CD4-positive, alpha-beta T cell treated with Interleukin-15 for 1 hour (primary cell): ENCODE measurements at places on chromosomes 6 and 20.

GRCh38 chr6:63663147-63663955, 27.7 kb downstream of the PHF3 start:
- no peak for DNase-seq

DNA sequence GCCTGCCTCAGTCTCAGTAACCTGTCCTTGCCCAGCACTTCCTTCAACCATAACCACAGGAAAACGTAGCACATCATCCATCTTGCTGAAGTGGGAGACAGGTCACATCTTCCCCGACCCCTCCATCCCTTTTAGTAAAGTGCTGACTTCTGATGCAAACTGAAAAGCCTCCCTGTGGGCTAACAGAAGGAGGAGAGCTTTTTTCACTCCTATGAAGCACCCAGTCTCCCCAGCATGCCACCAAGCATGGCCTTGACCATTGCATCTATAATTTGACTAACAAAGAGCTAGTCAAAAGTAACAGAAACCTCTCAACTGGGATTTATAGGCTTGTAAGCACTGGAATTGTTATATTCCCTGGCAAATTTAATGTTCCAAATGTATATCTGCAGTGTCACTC, 288.9 kb upstream of the IRAK1BP1 start:
- DNase-seq = no peak

DNA sequence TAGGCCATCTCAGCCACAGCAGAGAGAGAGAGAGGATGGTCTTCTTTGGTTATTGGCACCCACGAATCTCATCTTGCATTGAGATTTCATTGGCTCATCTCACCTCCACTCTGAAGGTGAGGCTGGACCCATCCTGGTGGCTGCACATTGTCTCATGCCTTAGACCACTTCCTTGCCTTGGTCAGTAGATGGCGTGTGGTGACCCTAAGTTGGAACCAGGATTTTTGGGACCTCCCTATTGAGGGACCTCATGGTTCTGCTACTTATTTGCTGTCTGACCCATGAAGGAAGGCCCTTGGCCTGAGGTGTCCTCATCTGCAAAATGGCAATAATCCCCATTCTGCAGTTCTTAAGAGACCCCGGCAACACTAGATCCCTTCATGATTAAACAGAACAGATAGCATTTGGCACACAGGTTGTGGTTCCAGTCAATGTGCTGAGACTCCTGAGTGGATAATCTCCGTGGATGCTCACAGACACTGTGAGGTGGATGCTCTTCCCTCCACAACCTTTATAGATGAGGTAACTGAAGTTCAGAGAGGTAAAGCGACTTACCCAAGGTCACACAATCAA, 21.5 kb upstream of the AAR2 start:
- DNase-seq = no peak

- DNase-seq = no peak
Observed at GRCh38 chr6:48134246-48134645, 23.2 kb upstream of the PTCHD4 start.
